ENCODE measurements at places on chromosomes 16 and 17.

GRCh38 chr16:66658143-66658859 lies 38.2 kb downstream of the CMTM4 start:
- no peak for DNase-seq

DNA sequence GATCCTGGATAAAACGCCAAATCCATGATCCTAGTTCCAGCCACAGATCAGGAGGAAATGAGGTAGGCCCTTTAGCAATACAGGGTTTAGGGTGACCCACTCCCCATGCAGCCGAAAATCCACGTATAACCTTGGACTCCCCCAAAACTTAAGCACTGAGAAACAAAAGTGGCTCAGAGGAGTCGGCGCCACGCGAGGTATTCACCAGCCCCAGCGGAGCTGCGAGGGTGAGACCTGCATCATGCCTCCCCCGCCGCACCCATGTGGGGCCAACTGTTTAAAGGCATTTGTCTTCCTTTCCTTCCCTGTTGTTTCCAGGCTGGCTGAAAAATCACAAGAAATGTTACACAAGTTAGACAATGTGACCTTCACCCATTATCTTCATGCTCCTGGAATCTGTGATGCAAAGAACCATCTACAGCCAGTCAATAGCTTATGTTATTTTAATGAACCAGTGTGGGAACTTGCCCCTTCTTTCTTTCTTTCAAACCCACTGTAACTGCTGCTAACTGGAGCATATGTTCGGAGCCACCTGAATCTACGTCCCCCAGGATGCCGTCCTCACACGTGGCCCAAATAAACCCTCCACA lies 98.2 kb upstream of the METRNL start:
- DNase-seq, result no peak

DNA sequence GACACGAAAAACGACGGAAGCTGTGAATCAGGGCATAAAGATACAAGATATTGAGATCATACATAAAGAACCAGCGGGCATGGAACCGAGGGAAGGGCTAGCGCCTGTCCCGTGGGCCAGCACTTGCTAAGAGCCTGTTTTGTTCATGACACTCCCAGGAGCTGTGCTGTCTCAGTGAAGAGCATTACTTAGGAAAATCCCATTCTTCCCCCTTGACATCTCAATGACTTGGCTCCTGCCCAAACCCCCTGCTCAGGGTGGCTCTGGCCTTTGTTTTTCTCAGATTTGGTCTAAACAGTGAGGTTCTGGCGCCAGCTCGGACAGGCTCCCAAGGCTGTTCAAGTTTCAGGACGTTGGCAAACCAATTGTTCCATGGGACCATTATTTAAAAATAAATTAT lies 79.1 kb upstream of the SEC14L1 start:
- DNase-seq, result no peak

DNA sequence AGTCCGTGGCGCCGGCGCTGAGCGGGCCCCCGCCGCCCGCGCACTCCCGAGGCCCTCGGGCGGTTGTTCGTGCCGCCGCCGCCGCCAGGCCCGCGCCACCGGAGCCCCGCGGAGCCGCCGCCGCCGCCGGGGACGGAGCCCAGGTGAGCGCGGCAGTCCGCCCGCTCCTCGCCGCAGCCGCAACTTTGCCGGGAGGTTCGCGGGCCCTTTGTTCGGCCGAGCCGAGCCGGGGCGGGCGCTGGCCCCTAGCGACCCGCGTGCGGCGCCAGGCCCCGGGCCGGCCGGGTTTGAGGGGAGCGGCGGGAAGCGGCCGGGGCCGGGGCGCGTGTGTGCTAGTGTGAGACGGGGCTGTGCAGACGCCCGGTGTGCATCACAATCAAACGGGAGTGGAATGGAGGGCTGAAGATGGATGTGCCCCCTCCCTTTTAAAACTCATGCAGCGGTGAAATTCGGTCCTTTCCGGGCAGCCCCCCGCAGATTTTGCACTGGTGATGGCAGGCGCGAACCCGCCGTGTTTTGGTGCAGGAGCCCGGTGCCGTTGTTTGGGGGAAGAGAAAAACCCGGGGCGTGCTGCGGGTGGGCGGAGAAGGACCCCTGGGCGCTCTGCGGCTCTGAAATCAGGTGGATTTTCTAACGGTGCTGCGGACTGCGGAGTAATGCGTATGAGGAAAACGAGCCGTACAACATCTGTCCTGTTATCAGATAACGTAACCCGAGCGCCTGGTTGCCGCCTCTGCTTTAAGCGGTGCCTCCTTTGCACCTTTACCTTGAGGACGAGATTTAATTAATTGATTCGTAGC lies 823 bp downstream of the TNRC6C start:
- peak; percentile 9 for DNase-seq

- DNase-seq, result no peak
Observed at GRCh38 chr16:48950184-48950583, 331.5 kb downstream of the CBLN1 start.

DNA sequence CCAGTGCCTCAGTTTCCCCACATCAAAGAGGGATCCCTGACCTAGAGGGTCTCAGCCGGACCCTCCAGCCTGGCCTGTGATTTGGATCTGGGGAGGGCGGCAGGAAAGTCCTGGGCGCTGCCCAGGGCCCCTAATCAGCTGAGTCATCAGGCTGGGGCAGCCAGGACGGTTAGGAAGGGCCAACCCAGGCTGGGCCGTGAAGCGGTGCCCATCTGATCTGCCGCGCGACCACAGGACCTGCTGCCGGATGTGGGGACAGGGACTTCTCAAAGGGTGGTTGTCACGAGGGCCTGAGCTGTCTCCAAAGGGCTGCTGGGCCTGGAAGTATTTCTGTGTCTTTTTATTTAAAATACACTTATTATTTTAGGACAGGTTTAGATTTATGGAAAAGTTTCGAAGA lies 4.4 kb downstream of the TPSAB1 start:
- no peak for DNase-seq

- DNase-seq, result no peak
Observed at GRCh38 chr16:28139530-28139929, 72.2 kb downstream of the XPO6 start.

DNA sequence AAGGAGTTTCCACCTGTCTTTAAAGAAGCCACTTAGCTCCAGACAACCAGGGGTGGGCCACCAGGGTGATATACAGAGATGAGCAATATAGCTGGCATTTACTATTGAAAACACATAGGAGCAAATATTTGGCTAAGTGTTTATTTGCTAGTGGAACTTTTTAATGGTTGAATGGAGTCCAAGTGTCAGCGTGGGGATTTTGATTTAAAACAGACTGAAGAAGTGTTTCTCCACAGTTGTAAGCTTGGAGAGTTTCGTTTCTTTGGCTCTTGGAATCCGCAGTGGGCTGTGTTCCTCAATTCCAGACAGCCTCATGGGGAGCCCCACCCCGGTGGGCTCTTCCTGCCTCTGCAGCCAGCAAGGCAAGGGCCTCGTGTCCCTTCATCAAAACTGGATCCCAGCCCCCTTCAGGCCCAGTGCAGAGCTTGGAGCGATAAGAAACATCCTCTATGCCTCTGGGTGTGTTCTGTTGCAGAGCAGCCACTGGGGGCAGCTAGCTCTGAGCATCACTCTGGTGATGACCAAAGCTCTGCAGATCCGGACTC lies 36.1 kb downstream of the NOG start:
- no peak for DNase-seq

- no peak for DNase-seq
Observed at GRCh38 chr17:80888276-80889160, 103.1 kb upstream of the CHMP6 start.

Data from effector memory CD4-positive, alpha-beta T cell (primary cell).